Testis (tissue), 5 donors: ENCODE measurements at places on chromosomes 1 and 21. TPM values are rescaled to one million over a fixed set of nuclear protein-coding genes. Genes with fewer than 3 reads are reported as not detected.
A peak's percentile ranks its signal among the peaks of the same experiment; 100 is the strongest.

- no peaks in the 10 kb centered on the region for H3K36me3 ChIP-seq
- H3K4me1 ChIP-seq, result no peaks in the 10 kb centered on the region
Observed at GRCh38 chr1:233909195-233909594, 4.7 kb downstream of the SLC35F3 start.

SLAMF9 gene
- total RNA-seq, result not detected

- H3K27me3 ChIP-seq, result no peaks in the 10 kb centered on the region
- DNase-seq, result no peak
- H3K4me3 ChIP-seq, result no peak overlapping the region
- no peaks in the 10 kb centered on the region for H3K36me3 ChIP-seq
- H3K4me1 ChIP-seq, result no peaks in the 10 kb centered on the region
Observed at GRCh38 chr1:41626616-41627375, 142.3 kb upstream of the EDN2 start.

ANGPTL1 gene
- total RNA-seq, result 5.0 TPM

GRCh38 chr1:105485207-105485606 is 1571.3 kb upstream of the PRMT6 start:
- no peaks in the 10 kb centered on the region for H3K27me3 ChIP-seq
- H3K27ac ChIP-seq, result no peak overlapping the region
- H3K36me3 ChIP-seq, result no peaks in the 10 kb centered on the region
- H3K4me1 ChIP-seq, result no peaks in the 10 kb centered on the region
- no peak for DNase-seq

DNA sequence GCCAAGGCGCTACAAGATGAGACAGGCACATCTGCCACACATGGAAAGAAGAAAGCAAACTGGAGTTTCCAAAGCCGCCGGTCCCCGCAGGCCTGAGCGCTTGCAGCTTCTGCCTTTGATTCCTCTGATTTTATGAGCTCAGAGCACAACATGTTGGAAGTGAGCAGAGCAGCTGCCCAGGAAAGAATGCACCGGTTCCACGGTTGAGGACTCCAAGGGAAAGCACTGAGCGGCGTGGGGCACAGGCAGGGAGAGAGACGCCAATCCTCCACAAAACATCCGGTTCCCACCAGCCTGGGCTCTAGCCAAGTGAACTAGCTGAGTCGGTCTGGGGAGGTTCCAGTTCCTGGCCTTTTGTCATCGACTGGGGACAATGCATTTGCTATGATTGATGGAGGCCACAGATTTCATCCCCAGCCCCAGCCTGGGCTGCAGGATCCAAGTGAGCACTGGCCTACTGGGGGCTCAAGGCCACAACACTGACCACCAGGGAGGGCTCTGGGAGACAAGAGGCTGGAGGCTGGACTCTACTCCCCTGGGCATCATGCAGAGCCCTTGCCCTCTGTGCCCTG is 253.1 kb upstream of the IRF2BP2 start:
- no peaks in the 10 kb centered on the region for H3K27me3 ChIP-seq
- H3K4me3 ChIP-seq, result no peak overlapping the region
- DNase-seq, result peak; percentile 71
- peaks cover 17% of the 10 kb centered on the region for H3K4me1 ChIP-seq
- H3K36me3 ChIP-seq, result no peaks in the 10 kb centered on the region
